ENCODE measurements at places on chromosomes 1 and 21.

- no peak for DNase-seq
Observed at GRCh38 chr1:51421964-51422363, 91.6 kb upstream of the TTC39A start.

- no peak for DNase-seq
Observed at GRCh38 chr21:44527983-44528633, 11.9 kb downstream of the KRTAP10-1 start.

GRCh38 chr1:59410457-59410856 is 113.6 kb downstream of the FGGY start:
- no peak for DNase-seq

DNA sequence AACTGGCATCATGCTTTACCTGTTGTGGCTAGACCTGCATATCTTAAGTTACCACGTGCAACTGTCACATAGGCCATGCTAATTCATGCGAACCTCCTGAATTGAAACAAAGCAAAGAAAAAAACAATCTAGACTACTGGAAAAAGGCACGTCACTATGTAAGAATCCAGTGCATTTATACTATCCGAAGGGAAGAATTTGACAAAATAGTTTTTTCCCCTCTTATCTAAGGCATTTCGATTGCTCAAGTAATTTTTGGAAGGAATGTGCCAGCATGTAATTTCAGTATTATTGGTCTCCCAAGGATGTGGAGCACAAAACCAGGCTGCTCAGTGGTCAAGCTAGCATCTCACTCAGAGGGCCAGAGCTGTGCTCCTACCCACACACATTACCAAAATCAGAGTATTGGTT is 31.5 kb upstream of the C1orf198 start:
- no peak for DNase-seq

DNA sequence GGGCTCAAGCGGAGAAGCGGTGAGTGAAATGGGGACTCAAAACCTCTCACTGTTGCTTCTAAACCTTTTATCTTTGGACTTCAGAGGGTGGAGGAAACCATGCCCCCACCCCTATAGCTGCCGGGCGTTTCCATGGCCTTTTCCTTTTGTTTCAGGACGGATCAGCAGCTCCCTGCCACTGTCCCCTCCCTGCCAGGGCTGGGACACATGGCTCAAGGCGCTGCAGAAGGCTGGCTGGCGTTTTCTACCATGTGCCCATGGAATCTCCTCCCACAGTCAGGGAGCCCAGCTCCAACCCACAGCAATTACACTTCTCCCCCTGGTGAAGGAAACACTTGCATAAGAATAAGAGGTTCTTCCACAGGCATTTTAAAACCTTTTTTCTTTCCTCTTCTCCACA is 812.7 kb downstream of the PLA2G4A start:
- no peak for DNase-seq

DNA sequence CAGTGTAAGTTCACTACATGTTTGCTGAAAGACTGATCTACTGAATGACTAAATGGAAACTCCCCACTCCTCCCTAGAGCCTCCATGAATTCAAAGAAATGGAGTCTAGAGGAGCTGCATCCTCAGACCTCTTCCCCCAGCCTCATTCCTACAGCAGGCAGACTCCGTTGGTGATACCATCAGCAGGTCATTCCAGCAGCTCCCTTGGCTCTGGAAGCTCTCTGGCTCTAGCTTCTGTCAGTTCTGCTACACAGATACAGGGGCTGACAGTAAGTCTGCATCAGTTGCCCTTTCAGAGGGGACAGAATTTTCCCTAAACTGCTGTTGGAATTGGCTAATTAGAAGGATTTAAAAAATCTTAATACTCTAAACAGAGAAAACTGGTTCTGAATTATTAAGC is 31.7 kb upstream of the DMRTA2 start:
- no peak for DNase-seq
